Hippocampal formation (tissue), 2 donors: ENCODE measurements at places on chromosomes 16 and 17.

DNA sequence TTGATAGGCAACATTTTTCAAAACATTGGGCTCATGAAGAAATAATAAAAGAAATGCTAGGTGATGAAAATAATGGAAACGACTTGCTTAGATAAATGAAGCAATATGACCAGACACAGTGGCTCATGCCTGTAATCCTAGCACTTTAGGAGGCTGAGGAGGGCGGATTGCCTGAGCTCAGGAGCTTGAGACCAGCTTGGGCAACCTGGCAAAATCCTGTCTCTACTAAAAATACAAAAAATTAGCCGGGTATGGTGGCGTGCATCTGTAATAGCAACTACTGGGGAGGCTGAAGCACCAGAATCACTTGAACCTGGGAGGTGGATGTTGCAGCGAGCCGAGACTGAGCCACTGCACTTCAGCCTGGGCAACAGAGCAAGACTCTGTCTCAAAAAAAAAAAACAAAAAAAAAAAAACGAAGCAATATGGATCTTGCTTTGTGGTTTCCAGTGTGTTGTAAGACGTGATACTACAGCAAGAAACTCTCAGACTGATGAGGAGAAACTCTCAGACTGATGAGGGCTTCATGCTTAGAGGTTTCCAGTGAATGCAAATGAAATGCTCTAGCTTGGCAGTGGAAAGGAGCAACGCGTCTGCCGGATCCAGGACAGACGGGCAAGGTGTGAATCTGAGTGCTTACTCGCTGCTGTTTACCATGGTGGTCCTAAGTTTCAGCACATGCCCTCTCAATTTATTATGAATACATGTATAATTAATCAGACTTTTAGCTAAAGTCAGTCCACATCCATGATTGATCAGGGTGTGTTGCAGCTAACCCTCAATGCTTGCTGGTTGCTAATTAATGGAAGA lies 11.5 kb upstream of the IGF2BP1 start:
- DNase-seq: no peak

- no peak for DNase-seq
Observed at GRCh38 chr17:6374761-6375312, 60.1 kb downstream of the AIPL1 start.

- DNase-seq: no peak
Observed at GRCh38 chr16:23994615-23995014, 158.8 kb downstream of the PRKCB start.

DNA sequence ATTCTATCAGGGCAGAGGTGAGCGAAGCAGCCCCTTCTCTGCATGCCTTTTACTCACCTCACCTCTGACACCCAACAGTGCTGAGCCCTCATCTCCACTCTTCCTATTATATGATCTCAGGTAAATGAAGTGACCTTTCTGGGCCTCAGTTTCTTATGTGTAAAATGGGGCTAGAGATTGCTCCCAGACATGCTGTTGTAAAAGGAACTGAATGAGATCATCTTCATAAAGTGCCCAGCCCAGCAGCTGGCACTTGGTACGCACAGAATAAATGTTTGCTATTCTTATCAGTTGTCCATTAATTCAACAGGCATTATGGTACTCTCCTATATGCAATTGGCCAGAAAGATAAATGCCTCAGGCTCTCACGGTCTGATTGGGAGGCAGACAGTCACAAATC lies 4.5 kb upstream of the GALK1 start:
- no peak for DNase-seq

DNA sequence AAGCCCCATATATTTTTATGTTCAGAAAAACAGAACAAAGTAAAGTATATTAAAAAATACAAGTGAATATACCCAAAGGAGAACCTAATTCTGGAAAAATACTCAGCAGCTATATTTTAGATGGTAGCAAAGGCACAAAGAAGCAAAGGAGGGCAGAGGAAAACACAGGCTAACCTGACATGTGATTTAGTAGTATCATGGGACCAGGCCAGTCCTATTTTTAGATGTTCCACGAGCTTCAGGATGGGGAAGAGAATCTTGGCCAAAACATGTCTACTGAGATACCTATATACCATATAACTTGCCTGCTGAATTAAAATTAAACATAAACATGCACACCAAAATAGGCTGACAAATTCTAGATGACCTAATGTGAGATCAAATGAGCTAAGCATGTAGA lies 32.9 kb downstream of the SMYD4 start:
- DNase-seq: no peak

GRCh38 chr17:44272321-44272951 lies 4.5 kb upstream of the SLC4A1 start:
- no peak for DNase-seq
